IMR-90 (cell line): ENCODE measurements at places on chromosomes 12 and 14. TPM values are rescaled to one million over a fixed set of nuclear protein-coding genes. Genes with fewer than 3 reads are reported as not detected.
A peak's percentile ranks its signal among the peaks of the same experiment; 100 is the strongest.

The NPAS3 gene
- total RNA-seq, result not detected in 2 replicates

GRCh38 chr12:87160848-87161601 lies 868.2 kb downstream of the C12orf50 start:
- DNase-seq, result no peak

The SEL1L gene
- 62.4 and 78.9 TPM in 2 replicates for total RNA-seq

DNA sequence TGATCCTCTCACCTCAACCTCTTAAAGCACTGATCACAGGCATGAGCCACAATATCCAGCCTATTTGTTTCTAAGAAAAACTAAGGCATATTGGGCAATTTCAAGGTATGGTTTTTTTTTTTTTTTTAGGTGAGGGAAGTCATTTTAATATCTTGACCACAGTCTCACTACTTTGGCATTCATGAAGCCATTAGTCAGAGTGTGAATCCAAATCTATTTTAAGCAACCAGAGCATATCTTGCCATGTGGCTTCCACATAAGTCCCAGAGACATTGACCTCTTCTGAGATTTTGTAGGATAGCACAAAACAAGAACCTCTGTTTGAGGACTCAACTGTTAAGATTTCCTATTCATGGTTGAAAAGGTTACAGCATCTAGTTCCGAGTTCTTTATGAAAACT lies 130.3 kb upstream of the RBM19 start:
- DNase-seq, result peak; percentile 31

DNA sequence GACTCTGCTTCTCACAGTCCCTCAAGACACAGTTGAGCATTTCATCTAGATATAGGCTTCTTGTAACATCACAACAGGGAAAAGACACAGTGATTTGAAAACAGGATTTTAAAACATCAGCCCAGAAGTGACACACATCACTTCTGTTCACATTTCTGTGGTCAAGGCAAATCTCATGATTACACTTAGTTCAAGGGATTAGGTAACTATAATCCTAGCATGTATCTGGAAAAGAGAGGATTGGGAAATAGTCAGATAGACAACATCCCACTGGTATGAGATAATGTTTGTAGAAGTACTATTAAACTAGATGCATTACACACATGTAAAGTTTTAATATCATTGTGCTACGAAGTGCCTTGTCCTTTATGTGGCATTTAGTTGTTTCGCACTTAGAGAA lies 252.6 kb upstream of the PRKD1 start:
- peak; percentile 63 for DNase-seq

GRCh38 chr14:74852922-74853530 lies 22.9 kb downstream of the PROX2 start:
- peak; percentile 84 for DNase-seq

The LHX5 gene
- total RNA-seq, result not detected in 2 replicates

DNA sequence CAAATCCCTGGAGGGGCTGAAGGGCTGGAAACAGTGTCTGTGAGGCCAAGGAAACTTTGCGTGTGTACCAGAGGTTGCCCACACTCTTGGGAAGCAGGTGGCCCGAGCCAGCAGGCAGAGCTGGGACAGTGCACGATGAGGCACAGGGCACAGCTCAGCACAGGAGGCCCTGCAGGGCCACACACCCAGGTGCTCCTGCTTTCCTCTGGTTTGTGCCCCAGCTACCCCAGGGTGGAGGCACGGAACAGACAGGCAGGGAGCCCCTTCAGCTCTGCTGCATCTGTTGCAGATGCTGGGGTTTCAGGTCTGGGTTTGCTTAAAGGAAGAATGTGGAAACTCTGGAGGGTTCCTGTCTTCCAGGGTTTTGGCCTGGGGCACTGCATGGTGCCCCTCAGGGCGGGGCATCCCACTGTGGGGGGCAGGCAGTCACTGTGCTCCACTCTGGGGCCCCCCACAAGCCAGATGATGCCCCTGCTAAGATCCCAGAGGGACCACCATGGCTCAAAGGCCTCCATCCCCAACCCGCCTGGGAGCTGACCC lies 8.6 kb downstream of the TMEM179 start:
- DNase-seq, result no peak

The CPM gene
- total RNA-seq, result 7.2 and 8.8 TPM in 2 replicates

DNA sequence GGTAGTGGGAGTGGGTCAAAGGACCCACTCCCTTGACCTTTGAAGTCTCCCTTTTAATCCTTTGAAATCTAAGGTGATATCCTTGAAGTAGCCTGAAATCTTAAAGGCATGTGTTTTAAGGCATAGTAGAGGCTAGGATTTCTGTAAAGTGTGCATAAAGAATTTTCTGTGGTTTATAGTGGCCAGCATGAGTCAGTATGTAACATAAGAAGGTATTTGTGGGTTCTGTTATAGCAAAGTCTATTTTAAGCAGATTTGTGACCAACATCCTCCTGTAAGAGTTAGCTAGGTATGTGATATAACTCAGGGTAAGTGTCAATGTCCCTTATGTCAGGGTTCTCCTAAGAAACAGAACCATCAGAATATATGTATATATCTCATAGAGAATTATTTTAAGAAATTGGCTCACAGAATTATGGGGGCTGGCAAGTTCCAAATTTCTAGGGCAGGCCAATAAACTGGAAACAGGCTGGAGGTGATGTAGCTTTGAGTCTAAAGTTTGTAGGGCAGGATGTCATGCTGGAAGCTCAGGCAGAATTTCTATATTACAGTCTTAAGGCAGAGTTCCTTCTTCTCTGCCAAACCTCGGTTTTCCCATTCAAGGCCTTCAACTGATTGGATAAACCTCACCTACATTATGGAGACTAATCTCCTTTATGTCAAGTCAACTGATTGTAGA lies 18.7 kb upstream of the EPYC start:
- peak; percentile 90 for DNase-seq

DNA sequence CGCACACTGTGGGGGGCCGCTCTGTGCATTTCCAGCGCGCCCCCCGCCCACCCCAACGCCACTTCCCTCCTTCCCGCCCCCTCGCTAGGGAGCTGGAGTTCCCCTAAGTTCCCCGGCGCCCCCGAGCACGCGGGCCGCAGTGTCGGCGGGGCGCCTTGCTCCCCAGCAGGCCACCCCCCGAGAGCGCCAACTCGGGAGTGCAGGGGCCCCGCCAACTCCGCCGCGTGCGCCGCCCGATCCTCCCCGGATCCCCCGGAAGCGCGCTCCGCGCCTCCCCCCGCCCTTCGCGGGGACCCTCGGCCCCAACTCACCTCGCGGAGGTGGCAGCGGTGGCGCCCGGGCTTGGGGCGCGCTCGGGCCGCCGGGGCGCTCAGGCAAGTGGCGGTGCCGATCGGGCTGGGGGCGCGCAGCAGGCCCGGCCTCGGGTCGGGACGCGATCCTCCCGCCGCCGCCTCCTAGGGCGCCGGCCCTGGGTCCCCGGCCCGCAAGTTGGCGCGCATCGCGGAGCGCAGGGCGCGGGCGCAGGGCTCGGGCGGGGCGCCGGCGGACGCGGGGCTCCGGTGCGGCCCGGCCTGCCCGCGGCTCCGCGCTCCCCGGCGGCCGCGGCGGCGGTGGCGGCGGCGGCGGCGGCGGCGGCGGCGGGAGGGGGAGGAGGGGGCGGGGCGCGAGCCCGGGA lies at the start of gene NCOR2:
Gene NCOR2, minus strand, starts transcription at position 616 of the 676 bp plus-strand sequence. CDS start 72,361 bp downstream, outside the sequence.
- DNase-seq, result no peak

- no peak for DNase-seq
These were observed 1.4 kb downstream of the EGLN3 start for GRCh38 chr14:33949411-33949893.

- DNase-seq, result no peak
These were observed 422.3 kb downstream of the FUT8 start for GRCh38 chr14:65834812-65835211.

The SLCO1B1 gene
- not detected in 2 replicates for total RNA-seq

DNA sequence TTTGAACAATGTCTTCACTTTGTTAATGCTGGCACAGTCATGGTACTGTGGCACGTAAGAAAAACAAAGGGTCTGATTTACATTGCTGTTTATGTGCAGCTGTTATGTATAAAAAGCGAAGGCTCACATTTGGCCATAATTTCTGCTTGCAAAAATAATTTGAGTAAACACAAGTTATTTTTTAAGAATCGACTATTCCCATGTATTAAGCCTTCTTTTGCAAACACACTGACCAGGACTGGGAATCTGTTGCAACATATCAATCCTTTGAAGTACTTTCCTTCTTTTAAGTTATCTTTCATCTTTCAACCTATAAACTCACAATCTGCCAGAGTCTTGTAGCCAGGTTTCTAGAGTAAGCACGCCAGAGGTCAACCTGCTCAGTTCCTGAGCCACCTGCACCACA lies 145.4 kb upstream of the BMP4 start:
- DNase-seq, result no peak

The HOTAIR gene
- total RNA-seq, result not detected in 2 replicates

The TMEM132C gene
- not detected in 2 replicates for total RNA-seq

DNA sequence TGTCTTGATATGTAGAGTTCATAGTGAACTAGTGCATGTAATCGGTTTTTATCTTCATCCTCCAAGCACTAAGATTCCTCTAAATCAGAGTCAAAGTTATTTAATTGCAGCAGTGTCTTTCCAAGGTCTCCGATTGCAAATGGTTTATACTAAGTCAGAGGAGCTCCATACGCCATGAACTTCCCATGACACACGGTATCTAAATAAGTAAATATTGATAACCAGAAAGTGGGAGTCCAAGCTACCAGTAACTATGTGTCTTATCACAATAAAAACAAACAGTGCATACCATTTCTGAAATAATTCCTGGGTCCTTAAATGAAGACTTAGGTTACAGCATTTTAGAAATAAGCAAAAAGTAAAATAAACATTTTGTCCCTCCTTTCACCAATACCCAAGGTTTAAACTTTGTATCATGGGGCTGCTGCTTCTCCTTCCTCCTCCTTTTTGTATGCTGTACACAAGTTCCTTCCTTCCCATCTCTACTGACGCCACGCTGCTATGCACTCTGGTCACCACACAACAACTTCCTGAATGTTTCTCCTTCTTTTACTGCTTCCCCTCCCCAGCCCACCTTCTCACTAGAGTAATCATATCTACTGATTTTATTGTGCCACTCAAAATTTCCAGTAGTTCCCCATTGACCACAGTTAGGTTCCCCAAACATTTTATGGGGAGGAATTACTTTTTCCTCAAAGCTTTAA lies 10.7 kb downstream of the NR1H4 start:
- DNase-seq, result peak; percentile 40

GRCh38 chr12:11642785-11643184 lies 6.7 kb upstream of the ETV6 start:
- no peak for DNase-seq

GRCh38 chr12:114499338-114499737 lies 93.4 kb upstream of the TBX5 start:
- peak; percentile 74 for DNase-seq

The DBX2 gene
- total RNA-seq, result not detected in 2 replicates

GRCh38 chr12:18580706-18581105 lies 157.1 kb downstream of the PLCZ1 start:
- no peak for DNase-seq

GRCh38 chr12:7638064-7638759 lies 27.5 kb downstream of the APOBEC1 start:
- no peak for DNase-seq

The PAPLN gene
- 0.28 and 0.36 TPM in 2 replicates for total RNA-seq

DNA sequence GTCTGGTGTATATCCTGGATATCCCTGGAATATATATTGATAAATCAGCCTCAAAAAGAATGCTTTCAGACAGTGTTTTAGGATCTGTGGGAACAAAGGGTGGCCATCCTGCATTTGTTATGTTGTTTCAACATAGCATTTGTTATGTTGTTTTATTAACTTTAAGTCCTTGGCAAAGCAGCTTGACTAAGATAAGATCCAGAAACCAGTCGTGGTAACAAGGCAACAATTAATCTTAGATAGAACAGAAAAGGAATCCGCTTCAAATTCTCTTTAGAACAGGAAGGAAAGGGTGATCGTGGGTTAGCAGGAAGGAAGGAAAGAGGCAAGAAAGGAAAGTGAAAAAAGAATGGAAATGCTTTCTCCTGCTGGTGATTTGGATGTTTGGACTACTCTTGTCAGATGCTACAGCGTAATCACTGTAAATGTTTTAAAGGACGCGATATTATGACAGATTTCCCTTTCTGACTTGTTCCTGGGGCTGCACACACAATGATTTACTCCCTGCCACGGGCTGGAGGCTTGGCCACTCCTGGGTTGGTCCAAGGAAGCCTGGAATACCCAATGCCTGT lies 443.3 kb downstream of the DPF3 start:
- no peak for DNase-seq

DNA sequence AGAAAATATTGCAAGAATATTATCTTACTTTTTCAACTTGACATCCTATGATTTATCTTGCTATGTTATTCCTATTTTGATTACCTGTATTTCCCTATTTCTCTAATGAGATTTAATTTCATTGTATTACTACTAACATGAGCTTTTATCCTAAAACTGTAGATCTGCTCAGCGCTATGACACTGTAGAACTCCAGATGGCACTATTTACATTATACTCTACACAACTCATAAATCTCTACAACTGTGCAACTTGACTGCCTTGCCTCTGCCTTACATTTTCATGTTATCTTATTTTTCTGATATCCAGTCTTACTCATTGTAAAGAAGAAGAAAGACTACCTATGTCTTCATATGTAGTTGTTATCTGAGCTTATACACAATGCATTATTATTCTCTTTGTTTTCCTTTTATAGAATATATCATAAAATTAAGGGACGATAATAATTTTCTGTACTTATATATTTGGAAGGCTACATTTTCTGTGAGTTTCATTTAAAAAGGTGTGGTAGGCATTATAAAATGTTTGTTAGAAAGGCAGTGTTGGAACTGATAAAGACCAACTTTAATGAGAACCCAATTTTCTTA lies 24.1 kb downstream of the NUP37 start:
- peak; percentile 61 for DNase-seq

GRCh38 chr14:101706509-101707067 lies 54.9 kb upstream of the PPP2R5C start:
- DNase-seq, result no peak

DNA sequence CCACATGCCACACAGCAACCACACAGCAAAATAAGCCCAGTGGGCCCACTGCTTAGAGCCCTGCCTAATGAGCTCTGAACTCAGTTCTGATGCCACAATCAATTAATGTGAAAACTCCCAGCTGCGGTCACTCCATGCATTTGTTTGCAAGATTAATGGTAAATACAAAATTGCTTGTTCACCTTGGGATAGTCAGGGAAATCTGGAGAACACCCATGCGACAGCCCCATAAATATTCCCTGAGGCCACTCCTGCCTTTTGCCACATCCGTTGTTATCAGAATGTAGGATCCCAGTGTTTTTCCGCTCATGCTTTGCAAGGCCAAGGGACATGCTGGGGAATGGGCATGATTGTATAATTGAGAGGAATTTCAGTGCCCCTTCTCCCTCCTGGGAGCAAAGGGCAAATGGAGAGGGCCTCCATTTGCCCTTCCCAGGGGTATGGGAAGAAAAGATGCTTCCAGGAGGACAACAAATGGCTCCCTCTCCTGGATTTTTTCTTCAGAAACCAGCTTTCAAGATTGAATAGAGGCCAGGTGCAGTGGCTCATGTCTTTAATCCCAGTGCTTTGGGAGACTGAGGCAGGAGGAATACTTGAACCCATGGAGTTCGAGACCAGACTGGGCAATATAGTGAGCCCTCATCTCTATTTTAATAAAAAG lies 30.8 kb upstream of the CMKLR1 start:
- no peak for DNase-seq

The C1R gene
- total RNA-seq, result 19.4 and 38.4 TPM in 2 replicates

GRCh38 chr12:10304161-10304574 lies 3.5 kb upstream of the KLRD1 start:
- peak; percentile 87 for DNase-seq

- no peak for DNase-seq
These were observed 141.9 kb downstream of the CHST11 start for GRCh38 chr12:104598342-104599271.
